ENCODE measurements at places on chromosomes 4 and X. TPM values are rescaled to one million over a fixed set of nuclear protein-coding genes. Genes with fewer than 3 reads are reported as not detected.

Gene XAGE5
- total RNA-seq = not detected

Gene DCAF12L2
- 0.52 TPM for total RNA-seq

DNA sequence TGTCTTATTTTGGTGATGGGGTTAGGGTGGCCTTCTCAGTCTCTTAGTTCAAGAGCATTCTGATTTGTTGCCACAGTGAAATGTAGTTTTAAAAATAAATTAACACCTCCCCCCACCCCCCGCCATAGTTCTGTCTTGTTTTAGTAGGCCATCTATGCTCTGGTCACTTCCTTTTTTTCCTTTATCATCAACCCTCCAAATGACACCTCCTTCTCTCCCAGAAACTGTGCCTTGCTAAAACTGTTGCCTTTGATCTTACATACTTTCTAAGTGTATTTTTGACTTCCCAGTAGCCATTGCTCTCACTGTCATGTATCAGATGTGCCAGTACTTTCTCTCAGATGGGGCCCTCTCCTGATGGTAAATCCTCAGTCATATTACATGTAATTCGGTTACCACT is 14.5 kb upstream of the NDUFC1 start:
- H3K4me1 ChIP-seq = peaks cover 54% of the 10 kb centered on the region
- H3K27ac ChIP-seq = peak overlapping the region; percentile 86
- peaks cover 11% of the 10 kb centered on the region for H3K36me3 ChIP-seq
- no peak overlapping the region for H3K4me3 ChIP-seq

- H3K4me3 ChIP-seq = peak overlapping the region; percentile 78
- no peak overlapping the region for H3K27ac ChIP-seq
- H3K4me1 ChIP-seq = peaks cover 9% of the 10 kb centered on the region
- peak; percentile 22 for DNase-seq
Observed at GRCh38 chr4:74098427-74098994, 484 bp downstream of the CXCL2 start.

DNA sequence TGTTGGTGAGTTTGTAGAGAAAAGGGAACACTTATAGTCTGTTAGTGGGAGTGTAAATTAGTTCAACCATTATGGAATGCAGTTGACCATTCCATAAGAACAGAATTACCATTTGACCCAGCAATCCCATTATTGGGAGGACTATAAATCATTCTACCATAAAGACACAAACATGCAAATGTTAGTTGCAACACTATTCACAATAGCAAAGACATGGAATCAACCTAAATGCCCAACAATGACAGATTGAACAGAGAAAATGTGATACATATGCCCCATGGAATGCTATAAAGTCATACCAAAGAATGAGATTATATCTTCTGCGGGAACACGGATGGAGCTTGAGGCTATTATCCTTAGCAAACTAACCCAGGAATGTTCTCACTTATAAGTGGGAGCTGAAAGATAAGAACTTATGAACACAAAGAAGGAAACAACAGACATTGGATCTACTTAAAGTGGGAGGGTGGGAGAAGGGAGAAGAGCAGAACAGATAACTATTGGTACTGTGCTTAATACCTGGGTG is 1819.2 kb upstream of the ADGRL3 start:
- no peak overlapping the region for H3K27ac ChIP-seq
- no peaks in the 10 kb centered on the region for H3K4me1 ChIP-seq
- H3K4me3 ChIP-seq = no peak overlapping the region
- H3K36me3 ChIP-seq = peaks cover 11% of the 10 kb centered on the region
- no peaks in the 10 kb centered on the region for H3K27me3 ChIP-seq
- no peak for DNase-seq
